CD4-positive, alpha-beta T cell treated with Interleukin-12 subunit alpha and Interleukin-12 subunit beta, for 1 hour (primary cell): ENCODE measurements at places on chromosomes 6 and 20.

GRCh38 chr20:7161690-7162089 lies 394.2 kb downstream of the BMP2 start:
- no peak for DNase-seq

DNA sequence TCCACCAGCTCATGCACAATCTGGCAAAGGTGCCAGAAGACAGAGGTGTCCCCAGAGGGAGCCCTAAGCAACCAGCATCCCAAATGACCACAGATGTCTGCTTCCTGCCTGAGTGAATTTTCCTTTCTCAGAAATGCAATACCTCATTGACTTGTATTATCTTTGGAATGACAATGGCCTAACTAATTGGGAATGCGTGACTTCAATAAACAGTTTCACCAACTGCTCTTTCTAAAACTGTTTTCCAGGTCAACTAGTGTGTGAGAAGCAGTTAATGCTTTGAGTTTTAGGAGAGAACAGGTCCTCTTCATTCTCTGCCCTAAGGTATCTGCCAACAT lies 108.9 kb upstream of the SNX9 start:
- DNase-seq, result no peak

DNA sequence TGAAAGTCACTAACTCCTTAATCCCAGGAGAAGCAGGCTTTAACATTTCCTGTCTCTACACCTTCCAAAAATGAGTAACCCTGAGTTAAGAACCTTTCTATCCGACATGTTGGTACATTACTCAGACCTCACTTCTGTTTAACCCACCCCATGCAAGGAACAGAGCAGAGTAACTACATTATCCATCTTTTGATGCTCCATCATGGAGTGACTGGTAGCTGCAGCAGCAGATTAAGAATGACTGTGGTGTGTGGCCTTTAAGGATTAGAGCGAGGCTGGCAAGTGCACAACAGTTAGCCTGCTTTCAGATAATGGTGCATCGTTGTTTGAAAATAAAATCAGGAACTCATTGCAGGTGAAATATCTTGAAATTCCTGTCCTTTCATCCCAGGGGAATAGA lies 2.0 kb downstream of the TRAF3IP2 start:
- no peak for DNase-seq

DNA sequence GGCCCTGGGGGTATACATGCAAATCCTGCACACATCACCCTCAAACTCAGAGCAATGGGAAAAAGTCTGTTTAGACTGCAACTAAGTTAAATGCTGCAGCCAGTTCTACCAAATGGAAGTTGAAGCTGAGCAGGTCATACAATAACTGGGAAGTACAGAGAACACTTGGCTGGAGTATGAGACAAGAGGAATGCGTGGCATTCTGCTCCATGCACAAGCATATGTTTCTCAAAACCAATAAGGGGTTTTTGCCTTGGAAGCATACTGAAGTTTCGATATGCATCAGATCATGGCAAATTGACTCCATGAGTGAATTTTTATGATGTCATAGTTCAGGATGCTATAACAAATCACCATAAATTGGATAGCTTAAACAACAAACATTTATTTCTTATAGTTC lies 193.8 kb downstream of the COL12A1 start:
- no peak for DNase-seq

DNA sequence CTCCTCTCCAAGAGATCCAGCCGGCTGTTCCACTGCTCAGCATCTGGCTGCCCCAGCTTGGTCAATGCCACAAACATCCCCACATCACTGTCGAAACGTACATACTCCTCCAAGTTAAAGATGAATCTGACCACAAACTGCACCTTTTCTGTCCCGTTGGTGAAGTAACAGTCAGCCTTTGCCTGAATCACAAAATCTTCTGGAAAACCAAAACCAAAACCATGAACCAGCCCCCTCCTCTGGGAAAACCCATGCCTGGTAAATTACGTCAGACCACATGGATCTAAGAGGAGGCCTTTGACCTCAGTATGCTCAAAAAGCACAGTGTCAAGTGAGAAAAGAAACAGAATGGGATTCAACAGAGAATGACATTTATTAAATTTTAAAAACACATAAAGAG lies 1.7 kb downstream of the HLA-DOB start:
- no peak for DNase-seq

DNA sequence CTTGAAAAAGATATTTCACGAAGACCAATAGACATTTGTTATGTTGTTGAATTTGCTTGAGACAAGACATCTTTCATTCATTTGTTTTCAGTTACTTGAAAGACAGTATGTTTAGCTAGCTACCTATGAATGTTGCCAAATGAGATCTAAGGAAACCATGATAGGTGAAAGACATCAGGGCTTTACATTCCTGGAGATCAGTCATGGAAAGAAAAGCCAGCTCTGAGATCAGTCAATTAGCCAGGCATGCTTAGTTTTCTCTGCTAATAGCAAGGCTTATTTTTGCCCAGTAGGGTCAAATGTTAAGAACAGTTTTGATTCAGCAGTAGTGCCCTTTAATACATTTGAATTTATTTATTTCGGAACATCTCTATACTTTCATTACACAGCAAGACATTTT lies 116.5 kb upstream of the EDN1 start:
- no peak for DNase-seq

DNA sequence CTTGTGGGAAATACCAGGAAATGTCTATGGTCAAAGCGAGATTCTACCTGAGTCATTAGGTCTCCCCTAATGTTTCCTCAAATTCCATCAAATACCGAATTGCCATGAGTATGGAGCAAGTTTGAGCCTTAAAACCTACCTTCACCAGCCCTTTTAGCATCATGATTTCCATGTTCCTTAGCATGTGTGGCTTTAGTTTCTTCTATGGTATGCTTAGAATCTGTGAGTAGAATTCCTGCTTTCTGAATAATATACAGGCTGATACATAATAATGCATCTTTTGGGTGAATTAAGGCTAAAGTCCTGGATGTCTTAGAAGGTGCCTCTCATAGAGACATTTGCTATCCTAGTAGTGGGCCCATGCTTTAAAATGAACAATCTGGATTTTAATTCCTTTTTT lies 32.0 kb downstream of the TSPYL4 start:
- DNase-seq, result no peak

- no peak for DNase-seq
These were observed 383.5 kb downstream of the C6orf118 start for GRCh38 chr6:164925681-164926530.

DNA sequence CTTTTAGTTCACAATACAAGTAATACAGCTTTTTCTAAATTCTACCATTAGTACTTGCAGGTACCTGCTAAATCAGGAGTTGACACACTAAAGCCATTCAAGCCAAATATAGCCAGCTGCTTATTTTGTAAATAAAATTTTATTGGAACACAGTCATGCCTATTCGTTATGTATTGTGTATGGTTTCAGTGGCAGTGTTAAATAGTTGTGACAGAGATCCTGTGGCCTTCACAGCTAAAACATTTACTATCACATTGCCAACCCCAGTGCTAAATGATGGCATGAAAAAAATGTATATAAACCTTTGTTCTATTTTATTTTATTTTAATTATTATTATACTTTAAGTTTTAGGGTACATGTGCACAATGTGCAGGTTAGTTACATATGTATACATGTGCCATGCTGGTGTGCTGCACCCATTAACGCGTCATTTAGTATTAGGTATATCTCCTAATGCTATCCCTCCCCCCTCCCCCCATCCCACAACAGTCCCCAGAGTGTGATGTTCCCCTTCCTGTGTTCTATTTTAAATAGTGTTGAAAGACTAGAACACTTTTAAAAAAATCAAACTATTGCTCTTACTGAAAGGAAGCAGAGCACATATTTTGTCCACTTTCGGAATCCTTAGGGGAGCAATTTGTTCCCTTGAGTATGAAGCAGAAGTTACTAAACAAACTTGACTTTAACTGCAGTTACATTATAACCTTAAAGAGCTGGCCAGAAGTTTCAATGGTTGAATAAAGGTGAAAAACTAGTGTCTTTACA lies 115.7 kb downstream of the PRIM2 start:
- DNase-seq, result no peak

GRCh38 chr6:38182426-38182825 lies 362.9 kb downstream of the ZFAND3 start:
- no peak for DNase-seq

GRCh38 chr6:163725008-163725941 lies 310.8 kb downstream of the QKI start:
- no peak for DNase-seq

DNA sequence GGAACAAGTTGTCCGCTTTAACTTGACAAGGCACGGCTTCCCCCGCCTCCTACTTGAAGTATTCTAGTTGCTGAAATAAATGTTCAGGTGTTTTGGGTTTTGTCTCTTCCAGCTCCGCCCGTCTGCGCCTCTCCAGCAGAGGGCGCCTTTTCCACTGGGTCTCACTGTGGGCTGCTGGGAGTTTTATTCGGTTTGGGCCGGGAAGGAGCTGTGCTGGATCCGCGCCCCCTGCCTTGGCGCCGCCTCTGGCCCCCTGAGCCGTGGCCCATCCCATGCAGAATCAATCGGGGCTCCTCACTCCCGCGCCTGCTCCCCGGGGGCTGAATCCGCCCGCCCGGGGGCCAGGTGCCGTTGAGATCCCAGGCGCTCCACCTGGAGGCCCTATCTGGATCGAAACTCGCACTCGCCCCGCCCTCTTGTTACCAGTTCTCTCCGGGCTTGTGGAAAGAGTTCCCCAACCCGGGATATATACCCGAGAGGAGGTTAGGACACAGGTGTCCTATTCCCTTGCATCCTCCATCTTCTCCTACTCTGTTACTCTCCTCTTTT lies 51.0 kb upstream of the TCF21 start:
- peak; percentile 51 for DNase-seq

DNA sequence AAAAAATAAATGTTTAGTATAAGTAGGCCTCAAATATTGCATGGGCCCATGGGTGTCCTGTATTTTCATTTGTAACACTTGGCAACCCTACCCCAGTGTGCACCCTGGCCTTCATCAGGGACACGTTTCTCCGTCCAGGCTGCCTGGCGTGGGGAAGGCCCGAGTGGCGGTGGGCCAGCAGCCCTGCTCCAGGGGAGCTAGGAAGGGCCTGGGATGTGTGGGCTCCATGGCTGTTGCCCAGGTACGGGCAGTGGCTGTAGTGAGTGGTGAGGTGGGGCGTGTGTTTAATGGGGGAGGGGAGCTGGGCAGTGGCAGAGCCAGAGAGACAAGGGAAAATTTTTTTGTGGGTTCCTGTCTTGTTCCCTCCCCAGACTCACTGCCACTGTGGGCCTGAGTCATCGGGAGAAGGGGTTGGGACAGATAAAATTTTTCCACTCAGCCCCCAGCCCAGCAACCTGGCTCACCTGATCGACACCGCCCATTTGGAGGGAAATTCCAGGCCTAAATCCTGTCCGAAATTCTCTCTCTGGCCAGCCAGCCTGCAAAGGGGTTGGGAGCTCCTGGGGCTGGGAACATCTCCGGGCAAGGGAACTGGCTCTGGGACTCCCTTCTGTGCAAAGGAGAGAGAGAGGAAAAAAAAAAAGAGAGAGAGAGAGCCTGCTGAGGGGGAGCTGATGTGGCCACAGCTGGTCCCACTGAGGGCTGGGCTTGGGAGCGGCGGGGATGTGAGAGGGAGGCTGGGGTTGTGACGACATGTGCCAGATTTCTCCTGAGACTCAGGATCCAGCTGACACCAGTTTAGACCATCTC lies 32.5 kb upstream of the VEGFA start:
- DNase-seq, result no peak
